Stimulated activated CD8-positive, alpha-beta memory T cell treated with anti-CD3 and anti-CD28 coated beads, Interleukin-7, amount 100 ng/mL, for 4 hours (primary cell): ENCODE measurements at places on chromosomes 11 and 22.

DNA sequence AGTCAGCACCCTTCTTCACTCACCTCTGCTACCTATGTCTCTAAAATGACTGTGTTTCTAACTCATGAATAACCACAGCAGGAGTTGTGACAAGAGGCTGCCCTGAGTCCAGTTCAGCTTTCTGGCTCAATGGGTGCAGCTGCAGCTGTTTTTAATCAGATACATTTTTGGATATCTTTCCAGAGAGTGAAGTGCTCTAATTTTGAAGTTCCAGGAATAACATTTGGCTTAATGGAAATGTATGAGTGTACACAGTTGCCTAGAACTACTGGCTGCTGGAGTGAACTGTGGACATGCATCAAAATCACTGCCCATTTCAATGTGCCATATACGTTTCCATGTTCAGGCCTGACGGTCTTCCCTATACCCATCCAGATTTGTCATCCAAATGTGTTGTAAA, 769.5 kb upstream of the ANO3 start:
- no peak for DNase-seq

- no peak for DNase-seq
Observed at GRCh38 chr11:115921986-115922385, 417.8 kb upstream of the CADM1 start.

- no peak for DNase-seq
Observed at GRCh38 chr11:47161890-47162289, 14.8 kb downstream of the ARFGAP2 start.

DNA sequence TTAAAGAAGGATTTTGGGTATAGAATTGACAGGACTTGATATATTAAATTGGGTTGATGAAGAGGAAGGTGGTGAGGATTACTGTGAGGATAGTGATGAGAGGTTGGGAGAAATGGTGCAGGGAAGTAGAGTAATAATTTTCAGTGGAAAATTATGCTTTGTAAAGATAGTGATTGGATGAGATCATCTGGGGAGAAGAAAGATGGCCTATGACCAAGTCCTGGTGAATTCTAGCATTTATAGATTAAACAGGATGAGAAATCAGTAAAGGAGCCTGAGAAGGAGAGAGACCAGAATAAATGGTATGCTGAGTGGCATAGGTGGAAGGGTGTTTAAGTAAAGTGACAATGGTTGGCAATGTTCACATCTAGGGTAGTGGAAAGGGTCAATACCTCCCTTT, 15.0 kb downstream of the IPO7 start:
- no peak for DNase-seq

DNA sequence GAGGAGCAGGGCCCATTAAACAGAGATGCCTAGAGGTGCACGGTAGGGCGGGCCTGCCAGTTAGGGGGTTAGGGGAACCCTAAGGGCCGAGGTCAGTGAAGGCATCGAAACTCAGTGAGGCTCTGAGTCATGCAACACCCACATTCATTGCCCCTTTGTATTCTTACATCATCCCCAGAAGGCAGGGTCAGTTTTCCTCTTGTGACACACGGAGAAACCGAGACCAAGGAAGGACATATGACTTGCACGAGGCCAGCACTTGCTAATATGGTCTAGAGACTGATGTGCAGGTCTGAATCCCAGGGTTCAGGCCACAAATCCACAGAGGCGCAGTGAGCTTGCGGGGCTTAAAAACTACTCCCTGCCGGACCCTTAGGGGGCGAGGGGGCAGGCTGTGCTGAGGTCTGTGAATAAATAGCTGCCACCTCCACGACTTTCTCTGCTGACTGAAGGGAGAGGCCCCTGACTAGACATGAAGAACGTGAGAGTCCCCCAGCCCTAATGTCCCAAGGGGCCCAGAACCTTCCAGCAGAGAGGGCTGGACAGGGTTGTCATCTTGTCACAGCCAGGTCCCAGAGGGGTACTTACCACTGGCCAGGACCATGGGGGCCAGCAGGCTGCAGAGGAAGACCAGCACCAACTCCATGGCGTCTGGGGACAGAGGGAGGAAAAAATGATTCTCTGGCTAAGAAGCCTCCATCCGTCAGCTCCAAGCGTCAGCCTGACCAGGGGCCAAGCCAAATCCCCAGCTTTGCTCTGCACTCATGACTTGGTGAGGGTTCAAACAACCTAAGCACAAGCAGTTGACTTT, 17.8 kb upstream of the FXYD2 start:
- DNase-seq: no peak

DNA sequence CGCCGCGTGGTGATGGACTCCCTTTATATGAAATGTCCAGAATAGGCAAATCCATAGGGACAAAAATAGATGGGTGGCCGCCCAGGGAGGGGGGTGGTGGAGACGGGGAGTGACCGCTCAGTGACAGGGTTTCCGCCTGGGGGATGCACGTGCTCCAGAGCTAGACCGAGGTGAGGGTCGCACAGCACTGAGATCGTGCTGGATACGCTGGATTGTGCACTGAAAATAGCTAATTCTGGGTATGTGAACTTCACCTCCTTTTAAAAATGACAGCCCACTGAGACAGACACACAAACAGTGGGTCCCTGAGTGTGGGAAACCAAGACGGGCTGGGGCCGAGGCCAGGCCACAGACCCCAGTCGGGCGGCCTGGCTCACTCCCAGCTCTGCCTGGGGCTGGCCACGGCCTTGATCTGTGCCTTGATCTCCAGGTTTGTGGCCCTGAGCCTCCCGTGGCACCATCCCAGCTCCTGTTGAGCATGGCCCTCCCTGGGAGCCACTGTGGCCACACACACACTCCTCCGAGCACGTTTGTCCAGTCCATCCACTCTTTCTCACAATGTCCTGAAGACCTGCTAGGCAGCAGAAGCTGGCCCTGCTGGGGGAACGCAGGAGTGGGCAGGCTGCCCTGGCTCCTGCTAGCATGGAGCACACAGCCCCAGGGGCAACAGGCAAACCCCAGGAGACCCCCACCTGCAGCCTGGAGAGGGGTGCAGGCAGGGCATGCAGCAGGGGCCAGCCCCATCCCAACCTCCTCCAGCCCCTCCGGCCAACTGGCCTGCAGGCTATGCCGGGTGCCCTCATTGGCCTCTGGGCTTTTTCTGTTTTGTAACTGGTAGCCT, 41.0 kb upstream of the TH start:
- no peak for DNase-seq
